ENCODE measurements at places on chromosomes 1 and 21.

- no peak for DNase-seq
Measured at GRCh38 chr1:25724966-25725365, 75.0 kb upstream of the SELENON start.

- peak; percentile 36 for DNase-seq
Measured at GRCh38 chr1:59879574-59879973, 47.0 kb downstream of the CYP2J2 start.

- DNase-seq = no peak
Measured at GRCh38 chr1:8822373-8823294, 5.2 kb upstream of the RERE start.

DNA sequence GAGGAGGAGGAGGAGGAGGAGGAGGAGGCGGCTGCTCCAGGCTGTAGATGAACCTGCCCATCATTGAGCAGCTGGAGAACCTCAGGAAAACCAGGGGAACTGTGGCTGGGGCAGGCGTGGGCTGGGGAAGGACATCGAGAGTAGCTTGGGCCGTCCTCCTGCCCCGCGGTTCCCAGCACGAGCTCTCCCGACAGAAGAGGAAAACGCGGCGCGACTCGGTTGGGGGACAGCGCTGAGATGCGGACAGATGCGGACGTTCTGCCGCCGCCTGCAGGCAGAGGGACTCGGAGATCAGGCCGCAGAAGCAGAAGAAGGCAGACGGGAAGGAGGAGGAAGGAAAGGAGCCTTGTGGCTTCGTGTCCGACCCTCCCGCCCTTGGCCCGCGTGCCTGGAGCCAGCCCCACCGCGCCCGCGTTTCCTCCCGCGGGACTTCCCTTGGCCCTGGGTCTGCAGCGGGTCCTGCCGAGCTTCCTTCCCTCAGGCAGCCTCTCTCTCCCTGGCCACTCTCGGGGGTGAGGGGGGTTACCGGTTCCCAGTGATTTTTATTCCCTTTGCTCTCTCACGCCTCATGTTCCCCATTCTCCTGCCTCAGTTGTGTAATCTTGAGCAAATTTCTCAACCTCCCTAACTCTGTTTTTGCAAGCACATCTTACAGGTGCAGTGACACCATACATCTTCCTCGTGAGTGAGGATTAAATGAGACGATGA lies 1.7 kb upstream of the TNFRSF9 start:
- peak; percentile 51 for DNase-seq

DNA sequence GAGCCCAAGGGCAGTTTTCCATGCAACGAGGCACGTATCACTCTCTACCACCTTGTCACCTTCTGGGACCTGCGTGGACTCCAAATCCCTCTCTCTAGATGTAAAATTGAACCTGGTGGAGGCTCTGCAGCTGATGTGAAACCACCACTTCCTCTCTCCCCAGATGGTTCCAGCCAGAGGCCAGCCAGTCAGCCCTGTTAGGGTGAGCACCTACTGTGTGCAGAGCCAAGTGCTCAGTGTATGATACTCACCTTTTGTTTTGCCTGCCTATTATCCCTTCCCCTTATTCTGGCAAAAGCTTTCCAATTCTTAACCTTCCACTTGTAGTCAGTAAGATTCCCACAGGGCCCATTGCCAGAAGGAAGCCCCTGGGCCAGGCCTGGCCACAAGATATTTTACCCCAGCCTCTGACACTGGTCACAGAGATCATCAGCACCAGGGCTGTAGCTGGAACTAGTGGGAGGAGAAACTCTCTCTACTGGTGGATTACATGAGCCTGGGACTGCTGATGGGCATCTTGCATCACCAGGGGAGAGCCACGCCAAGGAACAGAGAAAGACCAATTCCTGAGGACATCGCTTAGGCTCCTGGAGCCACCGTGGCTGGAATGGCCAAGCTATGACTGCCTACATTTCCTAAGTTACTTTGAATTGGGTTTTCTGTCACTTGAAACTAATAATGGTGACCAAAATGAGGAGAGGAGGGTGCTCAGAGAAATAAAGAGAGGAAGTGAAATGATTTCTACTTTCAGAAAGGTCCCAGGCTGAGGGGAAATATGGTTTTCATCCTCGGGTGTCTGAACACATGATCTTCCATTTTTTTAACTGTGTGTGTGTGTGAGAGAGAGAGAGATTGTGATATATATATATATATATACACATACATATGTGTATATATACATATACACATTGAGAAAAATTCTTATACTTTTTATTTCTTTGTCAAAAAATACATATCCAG lies 26.6 kb upstream of the RD3 start:
- no peak for DNase-seq

All from CD4-positive, alpha-beta T cell treated with Interleukin-21 for 1 hour (primary cell).